Activated T-cell treated with anti-CD3 and anti-CD28 coated beads, Interleukin-2, amount 50 U/mL, for 24 hours (primary cell): ENCODE measurements at places on chromosomes 6 and 20.
A peak's percentile ranks its signal among the peaks of the same experiment; 100 is the strongest.

DNA sequence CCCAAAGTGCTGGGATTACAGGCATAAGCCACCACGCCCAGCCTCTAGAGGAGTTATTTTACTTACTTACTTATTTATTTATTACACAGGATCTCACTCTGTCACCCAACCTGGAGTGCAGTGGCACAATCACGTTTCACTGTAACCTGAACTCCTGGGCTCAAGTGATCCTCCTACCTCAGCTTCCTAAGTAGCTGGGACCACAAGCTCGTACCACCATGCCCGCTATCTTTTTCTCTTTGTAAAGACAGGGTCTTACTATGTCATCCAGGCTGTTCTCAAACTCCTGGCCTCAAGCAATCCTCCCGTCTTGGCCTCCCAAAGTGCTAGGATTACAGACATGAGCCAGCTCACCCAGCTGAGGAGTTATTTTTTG lies 1.6 kb upstream of the TRIB3 start:
- no peak overlapping the region for H3K4me3 ChIP-seq
- H3K27me3 ChIP-seq = no peaks in the 10 kb centered on the region
- peaks cover 13% of the 10 kb centered on the region for H3K36me3 ChIP-seq
- peaks cover 26% of the 10 kb centered on the region for H3K4me1 ChIP-seq

DNA sequence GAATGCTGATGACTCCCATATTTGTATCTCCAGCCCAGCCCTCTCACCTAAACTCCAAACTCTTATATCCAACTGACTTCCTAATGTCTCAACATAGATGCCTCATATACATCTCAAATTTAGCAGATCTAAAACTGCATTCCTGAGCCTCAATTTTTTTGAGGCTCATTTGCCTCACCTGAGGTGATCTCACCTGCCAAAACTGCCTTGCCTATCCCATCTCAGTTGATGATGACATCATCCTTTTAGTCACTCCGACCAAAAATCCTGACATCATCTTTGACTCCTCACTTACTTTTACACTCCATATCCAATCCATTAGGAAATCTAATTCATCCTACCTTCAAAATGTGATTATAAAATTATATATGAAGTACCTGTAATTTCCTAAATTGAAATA lies 25.6 kb upstream of the SLPI start:
- no peaks in the 10 kb centered on the region for H3K4me1 ChIP-seq
- H3K27me3 ChIP-seq = peaks cover 42% of the 10 kb centered on the region
- no peak overlapping the region for H3K4me3 ChIP-seq
- no peaks in the 10 kb centered on the region for H3K36me3 ChIP-seq
- no peak overlapping the region for H3K27ac ChIP-seq

- DNase-seq = no peak
- peaks cover 80% of the 10 kb centered on the region for H3K4me1 ChIP-seq
- H3K27me3 ChIP-seq = no peaks in the 10 kb centered on the region
- peak overlapping the region; percentile 95 for H3K27ac ChIP-seq
- H3K36me3 ChIP-seq = peaks cover 46% of the 10 kb centered on the region
- peak overlapping the region; percentile 84 for H3K4me3 ChIP-seq
Measured at GRCh38 chr6:142929751-142930358, 15.1 kb downstream of the HIVEP2 start.

DNA sequence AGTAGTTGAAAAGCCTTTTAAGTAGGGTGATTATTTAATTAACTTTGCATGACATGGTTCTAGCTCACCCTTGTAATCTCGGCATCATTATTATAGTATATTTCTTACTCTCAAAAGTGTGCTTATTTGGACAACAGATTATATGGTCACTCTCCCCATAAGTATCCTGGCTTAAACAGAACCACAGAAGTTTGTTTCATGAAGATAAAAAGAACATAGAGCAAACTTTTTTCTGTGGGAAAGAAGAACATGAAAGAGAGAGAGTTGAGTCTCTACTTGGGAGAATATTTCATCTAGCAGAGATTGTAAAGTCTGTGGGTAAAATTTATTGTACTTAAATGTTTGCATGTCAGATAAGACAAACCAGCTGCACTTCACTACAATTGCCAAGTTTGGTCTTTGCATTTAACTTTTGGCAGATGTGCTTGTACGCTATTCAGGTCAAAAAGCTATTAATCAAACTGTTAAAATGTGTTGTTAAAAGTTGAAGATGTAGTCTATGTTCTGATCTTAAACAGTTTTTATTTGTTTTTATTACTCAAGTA lies 33.4 kb upstream of the PRIM2 start:
- no peak overlapping the region for H3K27ac ChIP-seq
- H3K36me3 ChIP-seq = no peaks in the 10 kb centered on the region
- peaks cover 39% of the 10 kb centered on the region for H3K27me3 ChIP-seq
- no peak for DNase-seq
- H3K4me1 ChIP-seq = no peaks in the 10 kb centered on the region

GRCh38 chr6:57097596-57097995 lies 7.6 kb downstream of the ZNF451 start:
- H3K36me3 ChIP-seq = peaks cover 79% of the 10 kb centered on the region
- no peak overlapping the region for H3K27ac ChIP-seq
- H3K27me3 ChIP-seq = no peaks in the 10 kb centered on the region
- no peak overlapping the region for H3K4me3 ChIP-seq
- peaks cover 43% of the 10 kb centered on the region for H3K4me1 ChIP-seq
- no peak for DNase-seq

DNA sequence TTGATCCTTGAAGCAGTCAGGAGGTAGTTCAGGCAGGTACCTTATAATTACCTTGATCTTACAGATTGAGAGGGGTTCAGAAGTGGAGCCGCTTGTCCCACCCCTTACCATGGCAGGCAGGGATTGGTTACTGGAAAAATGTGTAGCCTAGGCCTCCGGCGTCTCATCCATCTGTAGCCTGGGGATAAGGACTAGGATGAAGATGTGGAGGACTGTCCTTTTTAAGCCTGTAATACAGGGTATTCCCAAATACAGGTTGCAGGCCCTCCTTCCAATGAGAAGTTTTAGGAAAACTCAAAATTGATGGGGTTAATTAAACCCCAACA lies 2.8 kb downstream of the HMGA1 start:
- peaks cover 67% of the 10 kb centered on the region for H3K4me1 ChIP-seq
- H3K4me3 ChIP-seq = peak overlapping the region; percentile 94
- no peak for DNase-seq

GRCh38 chr6:95866732-95867131 lies 149.0 kb upstream of the FUT9 start:
- no peaks in the 10 kb centered on the region for H3K27me3 ChIP-seq
- no peaks in the 10 kb centered on the region for H3K36me3 ChIP-seq
- no peak overlapping the region for H3K4me3 ChIP-seq
- no peaks in the 10 kb centered on the region for H3K4me1 ChIP-seq

- H3K4me1 ChIP-seq = peaks cover 48% of the 10 kb centered on the region
- DNase-seq = no peak
- H3K36me3 ChIP-seq = no peaks in the 10 kb centered on the region
- peaks cover 92% of the 10 kb centered on the region for H3K27me3 ChIP-seq
- no peak overlapping the region for H3K4me3 ChIP-seq
- no peak overlapping the region for H3K27ac ChIP-seq
Measured at GRCh38 chr20:21516180-21516567, 2.3 kb upstream of the NKX2-2 start.

GRCh38 chr6:160106010-160106409 lies 15.6 kb upstream of the SLC22A1 start:
- no peaks in the 10 kb centered on the region for H3K27me3 ChIP-seq
- DNase-seq = no peak
- H3K4me1 ChIP-seq = peaks cover 12% of the 10 kb centered on the region
- peaks cover 87% of the 10 kb centered on the region for H3K36me3 ChIP-seq
- H3K4me3 ChIP-seq = no peak overlapping the region
- H3K27ac ChIP-seq = no peak overlapping the region

GRCh38 chr6:143900358-143900757 lies 36.1 kb downstream of the ZC2HC1B start:
- H3K27ac ChIP-seq = no peak overlapping the region
- no peak for DNase-seq
- H3K27me3 ChIP-seq = no peaks in the 10 kb centered on the region
- H3K36me3 ChIP-seq = no peaks in the 10 kb centered on the region
- H3K4me1 ChIP-seq = peaks cover 13% of the 10 kb centered on the region

DNA sequence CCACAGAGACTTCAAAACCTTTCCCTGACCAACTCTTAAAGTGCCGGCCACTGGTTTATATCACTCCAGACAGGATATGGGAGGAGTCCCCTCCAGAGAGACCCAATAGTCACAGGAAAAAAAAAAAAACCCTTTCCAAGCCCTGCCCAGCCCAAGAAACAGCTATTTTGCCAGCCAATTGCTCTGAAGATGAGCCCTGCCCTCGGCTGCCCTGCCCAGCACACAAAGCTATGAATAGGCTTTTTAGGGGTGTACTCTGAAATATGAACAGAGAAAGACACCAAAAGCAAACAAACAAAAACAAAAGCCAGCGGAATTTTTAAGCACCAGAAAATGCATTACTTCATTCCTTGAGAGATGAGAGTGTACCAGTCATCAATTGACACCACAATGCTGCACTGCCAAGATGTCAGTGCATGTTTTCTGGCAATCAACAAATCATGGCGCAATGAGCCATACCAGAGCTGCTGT lies 275.1 kb downstream of the C6orf118 start:
- no peaks in the 10 kb centered on the region for H3K36me3 ChIP-seq
- H3K4me1 ChIP-seq = no peaks in the 10 kb centered on the region
- no peak overlapping the region for H3K4me3 ChIP-seq
- DNase-seq = no peak

DNA sequence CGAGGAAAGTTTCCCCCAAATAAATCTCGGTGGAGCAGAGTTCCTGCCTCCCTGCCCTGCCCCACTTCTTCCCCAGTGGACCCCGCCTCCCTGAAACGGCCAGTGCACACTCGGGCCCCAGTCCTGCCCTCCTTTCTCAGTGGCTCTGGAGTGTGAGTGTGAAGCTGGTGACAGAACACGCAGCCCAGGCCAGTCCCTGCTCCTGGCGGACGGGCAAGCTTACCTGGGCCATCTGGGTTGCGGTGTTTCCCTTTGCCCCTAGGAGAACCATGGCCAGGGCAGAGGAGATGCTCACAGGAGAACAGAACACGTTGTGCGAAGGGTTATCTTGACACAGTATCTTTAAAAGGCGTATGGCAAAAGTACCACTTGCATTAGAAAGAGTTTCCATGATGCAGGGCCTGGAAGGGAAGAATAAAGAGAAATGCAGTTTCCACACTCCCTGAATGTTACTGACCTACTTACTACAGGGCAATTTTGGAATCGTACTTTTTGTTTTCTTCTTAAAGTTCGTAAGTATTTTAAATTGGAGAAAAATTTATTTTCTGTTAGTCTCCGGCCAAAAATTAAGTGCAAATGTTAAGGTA lies 2.8 kb downstream of the SERPINB9 start:
- peaks cover 72% of the 10 kb centered on the region for H3K36me3 ChIP-seq
- peaks cover 56% of the 10 kb centered on the region for H3K4me1 ChIP-seq
- no peaks in the 10 kb centered on the region for H3K27me3 ChIP-seq
- H3K27ac ChIP-seq = peak overlapping the region; percentile 96
- no peak for DNase-seq

DNA sequence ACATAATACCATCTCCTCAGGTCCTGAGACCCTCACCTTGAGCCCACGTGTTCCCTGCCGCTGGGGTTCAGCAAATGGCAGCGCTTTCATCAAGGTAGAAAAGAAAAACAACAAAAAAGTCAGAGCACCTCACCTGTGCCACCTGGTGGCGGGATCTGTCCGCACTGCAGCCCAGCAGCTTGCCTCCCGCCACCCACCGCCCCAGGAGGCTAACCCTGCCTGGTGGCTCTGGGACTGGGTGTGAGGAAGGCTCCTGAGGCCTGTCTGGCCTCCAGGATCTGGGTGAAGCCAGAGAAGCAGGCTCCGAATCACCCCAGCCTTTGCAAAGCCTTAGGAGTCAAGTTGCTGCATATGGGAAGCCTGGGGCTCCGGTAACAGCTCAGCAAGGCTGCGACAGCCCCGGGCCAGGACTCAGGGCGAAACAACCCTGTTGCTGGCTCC lies 270.8 kb downstream of the BMP7 start:
- no peaks in the 10 kb centered on the region for H3K36me3 ChIP-seq
- no peak overlapping the region for H3K27ac ChIP-seq
- no peak overlapping the region for H3K4me3 ChIP-seq
- H3K27me3 ChIP-seq = peaks cover 2% of the 10 kb centered on the region

DNA sequence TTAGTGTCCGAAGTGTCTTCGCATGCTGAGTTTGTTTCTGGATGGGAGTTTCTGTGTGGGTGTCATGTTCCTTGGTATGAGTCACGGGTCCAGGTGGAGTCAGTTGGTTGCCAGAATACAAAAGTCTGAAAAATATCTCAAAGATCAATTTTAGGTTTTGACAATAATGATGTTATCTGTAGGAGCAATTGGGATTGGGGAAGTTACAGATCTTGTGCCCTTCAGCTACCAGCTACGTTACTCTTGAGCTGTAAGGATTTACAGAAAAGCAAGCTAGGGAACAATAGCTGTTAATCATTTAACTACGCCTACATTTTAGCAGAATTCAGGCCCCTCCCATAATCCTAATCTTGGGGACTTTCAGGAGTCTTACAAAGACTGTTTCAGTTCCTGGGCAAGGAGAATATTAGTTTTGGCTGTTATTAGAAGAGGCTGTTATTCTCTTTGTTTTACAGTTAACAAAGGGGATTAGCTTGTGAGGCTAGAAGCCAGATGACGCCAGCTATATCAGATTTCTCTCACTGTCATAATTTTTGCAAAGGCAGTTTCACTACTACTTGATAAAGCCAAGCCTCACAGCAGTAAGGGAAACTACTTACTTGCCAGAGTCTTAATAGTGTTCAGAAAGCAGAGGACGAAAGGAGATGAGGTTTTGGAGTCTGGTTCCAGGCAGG lies 15.4 kb upstream of the SLC22A16 start:
- H3K4me3 ChIP-seq = no peak overlapping the region
- peaks cover 35% of the 10 kb centered on the region for H3K27me3 ChIP-seq
- H3K36me3 ChIP-seq = no peaks in the 10 kb centered on the region
- DNase-seq = no peak
- peaks cover 14% of the 10 kb centered on the region for H3K4me1 ChIP-seq
- H3K27ac ChIP-seq = peak overlapping the region; percentile 49

GRCh38 chr6:10838794-10839333 lies 525 bp upstream of the MAK start:
- H3K27ac ChIP-seq = peak overlapping the region; percentile 98
- peaks cover 27% of the 10 kb centered on the region for H3K4me1 ChIP-seq
- peak overlapping the region; percentile 75 for H3K4me3 ChIP-seq
- H3K27me3 ChIP-seq = peaks cover 76% of the 10 kb centered on the region
- peak; percentile 45 for DNase-seq

GRCh38 chr6:37798436-37799262 lies 20.9 kb upstream of the ZFAND3 start:
- no peak overlapping the region for H3K27ac ChIP-seq
- no peak for DNase-seq
- no peak overlapping the region for H3K4me3 ChIP-seq
- H3K36me3 ChIP-seq = no peaks in the 10 kb centered on the region
- peaks cover 2% of the 10 kb centered on the region for H3K4me1 ChIP-seq
- no peaks in the 10 kb centered on the region for H3K27me3 ChIP-seq

GRCh38 chr6:56819604-56820003 lies 135.3 kb upstream of the BEND6 start:
- no peak overlapping the region for H3K4me3 ChIP-seq
- H3K27me3 ChIP-seq = no peaks in the 10 kb centered on the region
- no peak for DNase-seq
- H3K27ac ChIP-seq = no peak overlapping the region
- no peaks in the 10 kb centered on the region for H3K4me1 ChIP-seq

DNA sequence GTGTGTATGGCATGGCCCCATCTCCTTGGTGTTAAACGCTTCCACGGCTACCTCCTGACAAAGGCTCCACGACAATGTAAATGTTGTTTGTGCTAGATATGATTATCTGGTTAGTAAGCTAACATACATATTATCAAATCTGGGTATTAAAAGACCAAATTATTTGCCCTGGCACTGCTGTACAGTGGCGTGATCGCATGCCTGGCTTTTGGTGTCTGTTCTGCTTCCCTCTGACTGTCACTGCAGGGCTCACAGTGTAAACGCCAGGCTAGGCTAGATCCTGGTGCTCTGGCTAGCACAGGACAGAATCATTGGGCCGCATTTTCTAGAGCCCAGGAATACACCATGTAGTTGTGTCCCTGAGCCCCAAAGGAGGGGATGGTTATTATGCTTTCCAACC lies 38.7 kb downstream of the CD164 start:
- H3K27ac ChIP-seq = no peak overlapping the region
- no peaks in the 10 kb centered on the region for H3K27me3 ChIP-seq
